ENCODE measurements at places on chromosomes 7 and 10.

DNA sequence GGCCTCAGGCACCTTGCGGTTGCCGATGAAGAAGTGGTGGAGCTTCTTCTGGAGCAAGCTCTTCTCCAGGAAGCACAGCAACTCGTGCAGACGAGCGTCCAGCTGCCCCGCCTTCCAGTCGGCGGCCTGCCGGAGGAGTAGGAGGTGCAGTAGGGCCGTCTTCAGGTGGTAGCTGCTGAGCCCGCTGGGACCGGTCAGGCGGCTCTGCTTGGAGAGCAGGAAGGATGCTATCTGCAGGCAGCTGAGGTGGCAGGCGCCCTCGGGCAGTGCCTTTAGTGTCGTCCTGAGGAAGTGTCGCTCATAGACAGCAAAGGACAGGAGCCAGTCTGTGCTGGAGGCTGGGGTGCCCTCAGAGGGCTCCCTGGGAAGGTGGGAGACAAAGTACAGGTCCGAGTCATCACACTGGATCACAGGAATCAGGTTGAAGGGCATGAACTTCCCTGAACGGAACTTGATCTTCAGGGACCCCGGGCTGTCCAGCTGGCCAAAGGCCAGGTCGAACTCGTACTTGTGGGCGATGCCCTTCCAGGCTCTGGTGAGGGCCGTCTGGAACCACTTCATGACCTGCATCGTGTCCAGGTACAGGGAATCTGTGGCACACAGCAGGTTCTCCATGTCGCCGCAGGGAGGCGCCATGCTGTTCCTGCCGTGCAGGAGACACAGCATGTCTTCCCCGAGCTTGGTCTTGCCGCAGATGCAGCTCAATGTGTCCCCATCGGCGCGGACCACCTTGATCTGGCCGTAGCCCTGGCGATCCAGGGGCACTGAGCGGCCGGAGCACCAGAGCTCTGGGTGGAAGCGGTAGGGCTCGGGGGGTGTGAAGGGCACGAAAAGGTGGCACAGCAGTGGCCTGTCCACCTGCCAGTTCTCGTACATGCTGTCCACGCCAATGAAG is 23.4 kb downstream of the ITPRIP start:
- DNase-seq = no peak

GRCh38 chr7:8490391-8491045 is 57.1 kb downstream of the NXPH1 start:
- no peak for DNase-seq

DNA sequence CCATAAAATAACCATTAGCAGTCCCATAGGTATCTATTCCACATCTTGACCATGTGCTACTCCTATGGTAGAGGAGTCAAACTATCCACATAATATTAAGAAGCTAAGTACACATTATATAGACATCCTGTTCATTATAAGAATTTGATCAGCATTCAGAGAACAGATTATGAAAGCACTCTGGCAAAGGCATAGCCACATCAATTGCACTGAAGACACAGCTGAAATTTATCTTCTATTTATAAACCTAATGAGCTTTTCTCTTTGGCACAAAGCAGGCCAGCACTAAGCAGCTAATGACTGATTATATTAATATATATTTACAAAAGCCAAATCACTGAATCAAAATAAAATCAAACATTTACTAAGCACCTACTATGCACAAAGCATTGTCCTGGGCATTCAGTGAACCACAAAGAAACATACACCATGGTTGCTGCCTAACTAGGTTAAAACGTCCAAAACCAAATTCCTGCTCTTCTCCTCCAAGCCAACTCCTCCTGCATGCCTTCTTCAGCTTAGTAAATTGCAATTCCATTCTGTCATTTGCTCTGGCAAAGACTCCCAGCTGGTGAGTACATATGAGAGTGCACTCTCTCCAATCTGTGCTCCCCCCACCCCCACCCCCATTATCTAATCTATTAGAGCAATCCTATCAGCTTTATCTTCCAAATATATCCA is 122.6 kb upstream of the ASAH2 start:
- no peak for DNase-seq

- no peak for DNase-seq
Measured at GRCh38 chr10:49353026-49353894, 42.6 kb downstream of the DRGX start.

Measured in NCI-H1417 treated with DMSO at 0.1 percent for 48 hours (cell line).